ENCODE measurements at places on chromosomes 5 and 9. TPM values are rescaled to one million over a fixed set of nuclear protein-coding genes. Genes with fewer than 3 reads are reported as not detected.

DNA sequence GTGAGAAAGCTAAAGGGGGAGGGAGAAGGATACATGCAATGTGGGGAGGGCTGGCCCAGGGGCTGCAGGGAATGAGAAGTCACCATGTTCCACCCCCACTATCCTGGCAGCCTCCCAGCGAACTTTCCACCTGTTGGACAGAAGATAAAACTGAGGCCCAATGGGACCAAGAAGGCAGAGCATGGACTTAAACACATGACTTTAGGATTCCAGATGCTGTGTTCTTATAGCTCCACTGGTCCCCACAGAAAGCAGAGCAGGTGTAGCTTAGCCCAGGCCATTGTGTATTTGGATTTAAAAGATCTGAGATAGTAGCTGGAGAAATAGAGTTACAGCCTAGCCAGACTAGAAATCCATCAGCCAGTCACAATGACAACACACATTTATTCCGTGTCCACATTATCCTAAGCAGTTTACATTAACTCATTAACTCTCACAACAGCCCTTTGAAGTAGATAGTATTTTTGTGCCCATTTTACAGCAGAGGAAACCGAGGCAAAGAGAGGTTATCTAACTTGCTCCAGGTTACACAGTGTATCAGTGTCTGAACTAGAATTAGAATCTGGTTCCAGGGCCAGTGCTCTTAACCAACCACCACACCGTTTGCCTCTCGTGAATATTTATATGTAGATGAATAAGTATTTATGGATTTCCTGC lies 121.0 kb downstream of the RGS3 start:
- no peak for DNase-seq

DNA sequence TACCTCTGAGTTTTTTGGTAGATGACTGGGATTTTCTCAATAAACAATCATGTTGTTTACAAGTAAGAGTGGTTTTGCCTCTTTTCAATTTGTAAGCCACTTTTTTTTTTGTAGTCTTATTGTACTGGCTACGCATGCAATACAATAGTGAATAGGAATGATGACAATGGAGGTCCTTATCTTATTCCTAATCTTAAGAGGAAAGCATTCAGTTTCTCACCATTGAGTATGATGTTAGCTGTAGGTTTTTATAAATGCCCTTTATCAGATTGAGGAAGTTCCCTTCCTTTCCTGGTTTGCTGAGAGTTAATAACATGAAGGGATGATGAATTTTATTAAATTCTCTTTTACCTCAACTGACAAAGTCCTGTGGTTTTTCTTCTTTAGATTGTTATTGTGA lies 155.2 kb downstream of the ADAMTSL1 start:
- no peak for DNase-seq

DNA sequence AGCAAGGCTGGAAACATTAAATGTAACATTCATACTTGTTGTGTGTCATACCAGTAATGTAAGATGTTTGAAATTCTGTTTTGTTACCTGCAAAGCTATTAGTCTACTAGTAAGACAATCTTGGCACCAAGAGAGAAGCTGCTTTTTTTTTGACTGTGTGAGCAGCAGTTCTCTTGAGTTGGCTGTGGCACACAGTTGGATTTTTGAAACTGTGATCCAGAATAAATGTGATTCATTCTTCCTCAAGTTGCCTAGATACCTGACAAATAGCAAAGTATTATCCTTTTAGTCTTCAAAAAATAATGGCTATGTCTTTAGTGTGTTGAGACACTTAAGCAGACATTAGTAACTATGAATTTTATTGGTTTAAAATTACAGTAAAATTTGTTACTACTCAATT lies 57.2 kb upstream of the HAPLN1 start:
- DNase-seq, result no peak

DNA sequence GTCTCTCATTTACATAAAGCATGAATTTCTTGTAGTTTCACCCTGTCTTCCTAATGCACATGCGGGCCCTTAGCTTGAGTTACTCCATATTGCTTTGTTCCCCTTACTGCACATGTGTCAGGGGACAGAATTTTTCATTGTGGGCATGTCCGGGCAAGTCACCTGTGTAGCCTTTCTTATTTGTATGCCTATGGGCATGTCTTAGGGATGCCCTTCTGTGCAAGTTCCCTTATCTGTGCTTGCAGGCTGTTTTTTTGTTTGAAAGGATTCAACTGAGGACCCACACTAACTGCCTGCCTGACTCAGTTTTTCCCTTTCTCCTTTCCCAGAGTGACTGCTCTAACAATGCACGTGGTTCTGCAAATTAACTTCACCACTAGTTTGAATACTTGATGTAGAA lies 161.7 kb downstream of the YTHDC2 start:
- DNase-seq, result no peak

GRCh38 chr5:107764976-107765804 lies 94.5 kb upstream of the EFNA5 start:
- DNase-seq, result no peak

The SPZ1 gene
- not detected for total RNA-seq
